ENCODE measurements at places on chromosomes 2 and 18.

- no peak for DNase-seq
These were observed 96.8 kb downstream of the STPG4 start for GRCh38 chr2:47058003-47058931.

- no peak for DNase-seq
These were observed 145.9 kb downstream of the ZBTB7C start for GRCh38 chr18:48263192-48263853.

GRCh38 chr2:106205488-106205887 is 11.4 kb upstream of the UXS1 start:
- no peak for DNase-seq

GRCh38 chr2:54424555-54425163 is 31.5 kb upstream of the SPTBN1 start:
- no peak for DNase-seq

DNA sequence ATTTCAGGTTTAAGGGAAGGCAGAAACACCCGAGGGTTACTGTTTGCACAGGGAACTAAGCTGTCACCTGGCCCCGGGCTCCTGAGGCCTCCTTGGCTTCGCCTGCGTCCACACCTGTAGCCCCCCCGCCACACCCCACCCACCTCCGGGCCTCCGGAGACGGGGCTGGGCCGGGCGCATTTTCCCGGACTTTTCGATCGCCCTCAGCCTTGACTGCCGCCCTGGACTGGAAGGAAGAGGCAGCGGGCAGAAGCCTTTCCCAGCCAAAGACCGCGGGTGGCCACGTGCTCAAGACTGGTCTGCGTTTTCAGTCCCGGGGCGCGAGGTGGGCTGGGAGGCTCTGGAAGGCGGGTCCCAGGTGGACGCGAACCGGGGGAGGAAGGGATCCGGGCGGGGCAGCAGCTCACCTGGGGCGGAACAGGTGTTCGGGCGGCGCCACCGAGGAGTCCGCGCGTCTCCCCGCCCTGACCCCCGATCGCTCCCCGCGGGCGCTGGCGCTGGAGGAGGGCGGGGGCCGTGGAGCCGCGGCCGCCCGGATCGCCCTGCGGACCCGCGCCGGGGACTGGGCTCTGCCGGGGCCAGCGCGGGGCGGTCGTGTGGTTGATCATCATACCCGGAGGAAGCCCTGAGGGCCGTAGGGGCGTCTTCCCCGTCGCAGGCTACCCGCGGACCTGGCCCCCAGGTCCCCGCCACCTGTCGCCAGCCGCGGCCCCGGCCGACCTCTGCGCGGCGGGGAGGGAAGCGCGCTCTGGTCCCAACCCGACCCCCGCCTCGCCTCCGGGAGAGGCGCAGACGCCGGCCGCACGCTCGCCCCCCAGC is 3.2 kb downstream of the ID2 start:
- no peak for DNase-seq

DNA sequence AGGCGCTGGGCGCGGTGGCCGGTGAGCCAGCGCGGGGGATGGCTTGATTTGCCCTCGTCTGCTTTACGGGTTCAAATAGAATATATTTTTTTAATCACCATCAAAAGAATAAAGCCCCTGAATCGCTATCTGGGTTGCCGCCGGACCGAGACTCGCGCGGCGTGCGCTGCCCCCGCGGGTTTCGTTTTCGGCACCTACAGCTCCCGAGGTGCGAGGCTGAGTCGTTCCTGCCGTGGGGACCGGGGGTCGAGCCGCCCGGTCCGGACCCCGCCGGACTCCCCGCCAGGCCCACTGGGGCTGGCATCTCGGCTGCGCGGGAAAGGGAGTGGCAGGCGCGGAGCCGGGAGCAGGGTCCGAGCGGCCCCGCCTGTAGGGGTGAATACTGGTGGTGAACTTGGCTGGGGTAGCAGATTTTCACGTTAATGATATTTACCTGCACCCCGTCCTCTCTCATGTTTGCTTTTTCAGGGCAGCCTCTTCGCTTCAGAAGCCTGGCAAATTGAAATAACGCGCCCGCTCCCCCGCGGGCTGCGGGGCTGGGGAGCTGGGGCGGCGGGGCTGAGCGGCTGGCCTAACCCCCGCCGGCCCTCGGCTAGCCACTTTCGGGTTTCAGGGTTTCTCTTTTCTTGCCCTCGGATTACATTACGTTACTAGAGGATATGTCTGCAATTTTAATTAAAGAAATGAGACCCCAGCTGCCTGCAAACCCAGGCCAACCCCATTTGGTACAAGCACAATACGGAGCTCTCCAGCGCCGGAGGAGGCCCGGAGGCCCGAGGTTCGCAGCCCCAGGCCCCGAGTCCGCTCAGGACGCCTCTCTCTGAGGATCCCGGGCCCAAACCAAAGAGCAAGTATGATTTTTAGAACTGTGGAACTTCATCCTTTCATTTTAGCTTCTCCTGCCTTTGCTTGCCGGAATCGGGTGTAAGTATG is 1.7 kb upstream of the CELF4 start:
- DNase-seq = no peak

- DNase-seq = no peak
These were observed 21.7 kb downstream of the SLC39A6 start for GRCh38 chr18:36107477-36107876.

GRCh38 chr18:2956056-2956455 is 56.9 kb downstream of the LPIN2 start:
- no peak for DNase-seq

DNA sequence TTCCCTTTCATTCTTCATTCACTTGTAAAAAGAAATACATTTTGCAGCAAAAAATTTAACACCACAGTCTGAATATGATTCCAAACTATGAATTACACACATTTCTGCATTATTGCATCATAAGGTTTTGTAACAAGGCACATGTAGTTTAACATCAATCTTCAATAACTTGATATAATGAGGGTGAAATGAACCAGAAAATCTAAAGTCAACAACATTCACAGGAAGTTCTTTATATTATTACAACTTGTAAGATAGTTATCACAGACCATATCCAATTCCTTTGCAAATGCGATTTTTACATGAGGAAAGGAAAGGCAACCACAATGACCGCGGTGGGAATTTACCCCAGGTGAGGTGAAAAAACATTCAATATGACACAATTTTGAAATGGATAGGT is 213.3 kb downstream of the NAPG start:
- DNase-seq = no peak

DNA sequence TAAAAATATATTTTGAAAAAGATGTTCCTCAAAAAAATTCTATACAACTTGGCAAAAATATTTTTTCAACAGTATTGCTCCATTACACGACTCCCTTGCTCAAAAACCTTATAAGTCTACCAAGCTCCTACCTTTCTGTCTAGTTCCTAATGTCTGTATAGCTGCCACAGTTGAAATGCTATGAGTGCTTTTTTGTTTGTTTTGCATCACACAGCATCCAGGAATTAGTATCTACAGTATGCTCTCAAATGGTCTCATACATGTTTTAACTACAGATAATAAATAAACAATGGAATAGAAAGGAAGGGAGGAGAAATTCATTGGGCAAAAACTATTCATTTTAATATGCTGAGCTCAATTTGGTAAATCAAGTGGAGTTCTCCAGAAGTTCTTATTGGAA is 17.3 kb downstream of the ACADL start:
- DNase-seq = no peak

GRCh38 chr18:53660306-53660705 is 564.2 kb downstream of the MBD2 start:
- no peak for DNase-seq

GRCh38 chr18:26804519-26804918 is 61.0 kb downstream of the AQP4 start:
- no peak for DNase-seq

- no peak for DNase-seq
These were observed 50.9 kb upstream of the RGPD4 start for GRCh38 chr2:107775791-107776190.

- DNase-seq = no peak
These were observed 107.8 kb downstream of the IKZF2 start for GRCh38 chr2:213043566-213043965.

- DNase-seq = no peak
These were observed 200.6 kb upstream of the RBMS1 start for GRCh38 chr2:160694221-160694620.

- no peak for DNase-seq
These were observed 72.4 kb upstream of the TNP1 start for GRCh38 chr2:216932113-216932862.

GRCh38 chr2:234983011-234983726 is 31.4 kb downstream of the SH3BP4 start:
- DNase-seq = peak; percentile 58

DNA sequence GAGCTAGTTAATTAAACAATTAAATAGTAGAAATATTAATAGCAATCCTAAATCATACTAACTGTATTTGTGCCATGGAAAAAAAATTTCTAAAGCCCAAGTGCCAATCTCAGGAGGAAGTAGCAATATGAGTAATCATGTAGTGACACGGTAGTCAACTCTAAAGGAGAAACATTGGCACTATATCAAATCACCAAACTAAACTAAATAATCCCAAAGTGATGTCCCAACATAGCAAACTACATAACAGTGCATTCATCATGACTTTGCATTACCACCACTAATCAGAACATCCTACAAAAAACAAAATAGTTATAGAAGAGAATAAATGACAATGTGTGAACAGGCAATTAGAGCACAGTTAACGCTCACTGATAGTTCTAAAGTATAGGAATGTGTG is 195.1 kb downstream of the EXOC6B start:
- no peak for DNase-seq

DNA sequence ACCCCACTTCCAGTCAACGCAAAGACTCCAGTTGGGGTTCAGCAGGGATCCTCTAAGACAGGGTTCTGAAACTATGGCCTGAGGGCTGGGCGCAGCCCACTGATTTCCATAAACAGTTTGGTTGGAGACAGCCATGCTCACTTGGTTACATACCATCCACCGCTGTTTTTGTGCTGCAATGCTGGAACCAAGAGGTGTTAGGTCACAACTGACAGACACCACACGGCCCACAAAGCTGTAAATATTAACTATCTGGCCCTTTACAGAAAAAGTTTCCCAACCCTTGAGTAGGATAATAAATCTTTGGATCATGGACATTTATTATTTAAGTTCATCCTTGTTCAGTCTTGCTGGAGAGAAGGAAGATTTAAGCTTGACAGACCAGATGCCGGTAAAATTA is 8.4 kb upstream of the CD226 start:
- DNase-seq = no peak

DNA sequence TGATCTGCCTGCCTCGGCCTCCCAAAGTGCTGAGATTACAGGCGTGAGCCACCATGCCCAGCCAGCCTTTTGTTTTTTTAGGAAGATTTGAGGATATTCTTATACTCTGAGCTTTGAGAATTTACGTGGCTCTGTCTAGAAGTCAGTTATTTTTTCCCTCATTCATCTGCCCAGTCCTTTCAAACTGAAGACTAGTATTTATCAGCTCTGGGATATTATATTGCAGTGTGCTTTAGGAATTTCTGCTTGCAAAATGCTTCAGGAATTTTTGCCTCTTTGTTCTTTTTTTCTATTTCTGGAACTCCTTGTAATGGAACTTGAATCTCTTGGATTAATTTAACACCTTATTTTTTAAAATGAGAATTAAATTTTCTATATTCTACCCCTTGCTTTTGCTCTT is 22.6 kb downstream of the ACSL3 start:
- DNase-seq = no peak

DNA sequence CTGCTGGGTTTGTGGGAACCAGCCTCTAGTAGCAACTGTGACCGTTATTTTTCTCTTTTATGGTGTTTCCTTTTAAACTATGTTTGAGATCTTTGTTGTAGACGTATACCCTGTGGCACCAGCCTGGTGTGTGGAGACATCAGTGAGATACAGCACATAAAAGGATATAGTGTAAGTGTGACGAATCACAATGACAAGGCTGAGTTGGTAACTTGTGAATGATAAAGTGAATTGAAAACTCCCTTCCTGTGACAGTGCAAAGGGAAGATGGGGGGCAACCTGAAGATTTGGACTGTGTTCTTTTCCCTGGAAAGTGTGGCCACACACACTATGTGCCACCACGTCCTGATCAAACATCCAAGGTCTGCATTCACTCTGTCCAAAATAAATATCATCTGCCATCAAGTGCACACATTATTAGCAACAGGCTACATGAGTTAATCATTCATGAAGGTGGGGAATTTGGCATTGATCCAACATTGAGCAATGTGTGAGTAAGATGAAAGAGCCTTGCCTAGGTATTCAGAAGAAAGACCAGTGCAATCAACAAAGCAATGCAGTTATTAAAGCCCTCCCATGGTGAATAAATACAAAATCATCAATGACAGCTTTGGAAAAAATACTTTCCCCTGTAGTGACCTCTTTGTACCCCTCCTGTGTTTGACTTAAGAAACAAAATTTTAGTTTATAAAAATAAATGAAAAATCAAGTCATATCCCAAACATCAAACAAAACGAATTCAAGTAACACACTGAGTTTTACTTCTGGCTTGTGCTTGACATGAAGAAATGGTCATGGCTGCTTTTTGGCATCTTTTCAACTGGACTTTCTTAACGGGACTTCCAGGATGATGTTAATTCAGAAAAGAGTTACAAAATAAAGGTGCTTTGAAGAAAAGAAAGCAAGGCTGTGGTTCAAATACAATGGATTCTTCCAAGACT is 1280.5 kb upstream of the ZEB2 start:
- DNase-seq = peak; percentile 9

- no peak for DNase-seq
These were observed 47.5 kb downstream of the RHBDD1 start for GRCh38 chr2:226883296-226883795.

- no peak for DNase-seq
These were observed 5.0 kb upstream of the GPR35 start for GRCh38 chr2:240620149-240620731.

GRCh38 chr18:31070206-31070605 is 27.7 kb upstream of the DSC3 start:
- no peak for DNase-seq

DNA sequence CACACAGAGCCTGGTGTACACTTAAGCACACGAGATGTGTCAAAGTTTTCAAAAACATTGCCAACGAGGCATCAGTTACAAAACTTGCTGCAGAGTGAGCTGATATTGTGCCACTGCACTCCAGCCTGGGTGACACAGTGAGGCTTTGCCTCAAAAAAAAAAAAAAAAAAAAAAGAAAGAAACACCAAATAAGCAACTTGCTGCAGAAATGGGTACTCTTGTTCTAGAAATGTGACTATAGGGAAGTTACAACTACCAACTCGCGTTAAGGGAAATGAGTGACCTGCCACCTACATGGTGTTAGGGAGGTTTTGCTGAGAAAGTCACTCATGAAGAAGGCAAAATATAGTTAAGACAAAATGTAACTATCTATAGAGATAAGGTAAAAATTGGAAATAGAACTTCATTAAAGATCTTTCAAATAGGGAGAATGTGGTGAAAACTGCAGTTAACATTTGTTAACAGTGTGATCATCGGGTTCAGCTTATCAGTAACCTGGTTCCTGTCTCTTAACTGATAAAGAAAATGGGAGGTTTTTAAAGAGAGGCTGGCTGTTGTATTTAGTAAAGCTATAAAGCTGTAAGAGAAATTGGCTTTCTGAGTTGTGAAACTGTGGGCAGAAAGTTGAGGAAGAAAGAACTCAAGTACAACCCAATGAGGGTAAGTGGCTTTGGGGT is at the start of gene IL1RL1:
TSS of gene IL1RL1 (plus strand) at position 600 of the 677 bp plus-strand sequence. CDS start 26,702 bp downstream, outside the sequence.
- DNase-seq = no peak

Measured in PC-9 (cell line).